Cardiac septum (tissue), 1 donor: ENCODE measurements at places on chromosomes 11 and 22. TPM values are rescaled to one million over a fixed set of nuclear protein-coding genes. Genes with fewer than 3 reads are reported as not detected.
A peak's percentile ranks its signal among the peaks of the same experiment; 100 is the strongest.

GRCh38 chr22:50696799-50697561 is 24.4 kb downstream of the SHANK3 start:
- peak; percentile 68 for DNase-seq

DNA sequence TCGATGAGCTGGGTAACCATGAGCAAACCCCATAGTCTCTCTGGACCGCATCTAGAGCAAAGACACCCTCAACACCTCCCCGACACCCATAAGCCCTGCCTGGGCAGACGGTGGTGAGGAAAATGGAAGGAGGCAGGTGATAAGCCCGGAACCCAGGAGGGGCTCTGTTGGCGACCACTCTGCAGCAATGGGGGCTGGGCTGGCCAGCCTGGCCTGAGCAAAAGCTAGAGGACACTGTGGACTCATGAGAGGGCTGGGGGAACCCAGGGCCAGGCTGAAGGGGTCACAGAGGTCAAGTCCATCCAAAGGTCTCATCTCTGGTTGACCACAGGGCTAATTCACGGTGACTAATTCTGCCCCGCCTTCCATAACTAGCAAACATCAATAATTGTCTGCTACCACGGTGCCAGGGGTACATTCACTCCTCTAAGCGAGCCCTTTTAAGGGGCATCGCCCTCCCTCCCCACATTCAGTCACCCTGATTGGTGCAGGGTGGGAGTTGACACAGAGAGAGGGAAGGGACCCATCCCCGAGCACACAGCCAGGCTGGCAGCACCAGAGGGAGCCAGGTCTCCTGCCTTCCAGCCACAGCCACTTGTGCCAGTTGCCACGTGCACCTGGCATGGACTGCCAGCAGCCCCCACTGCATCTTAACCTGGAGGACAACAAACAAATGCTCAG is 4.0 kb downstream of the PYGM start:
- DNase-seq: peak; percentile 56

GRCh38 chr22:39185601-39186012 is 33.1 kb upstream of the CBX7 start:
- DNase-seq: peak; percentile 87

SLC22A25 gene
- total RNA-seq: not detected

GRCh38 chr22:19607192-19608002 is 83.2 kb upstream of the CLDN5 start:
- DNase-seq: no peak

- DNase-seq: no peak
Measured at GRCh38 chr11:64059339-64060140, 23.8 kb downstream of the FLRT1 start.
